ENCODE measurements at places on chromosomes 1 and 21. TPM values are rescaled to one million over a fixed set of nuclear protein-coding genes. Genes with fewer than 3 reads are reported as not detected.

DNA sequence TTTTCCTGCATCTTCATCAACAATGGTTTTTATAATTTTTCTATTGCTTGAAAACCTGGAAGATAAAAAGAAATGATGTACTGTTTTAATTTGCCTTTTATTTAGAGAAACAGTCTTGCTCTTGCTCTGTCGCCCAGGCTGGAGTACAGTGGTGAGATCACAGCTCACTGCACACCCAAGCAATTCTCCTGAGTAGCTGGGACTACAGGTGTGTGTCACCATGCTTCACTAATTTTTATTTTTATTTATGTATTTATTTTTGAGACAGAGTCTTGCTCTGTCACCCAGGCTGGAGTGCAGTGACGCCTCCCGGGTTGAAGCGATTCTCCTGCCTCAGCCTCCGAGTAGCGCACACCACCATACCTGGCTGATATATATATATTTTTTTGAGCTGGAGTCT is 43.0 kb upstream of the RPL11 start:
- no peak for DNase-seq

DNA sequence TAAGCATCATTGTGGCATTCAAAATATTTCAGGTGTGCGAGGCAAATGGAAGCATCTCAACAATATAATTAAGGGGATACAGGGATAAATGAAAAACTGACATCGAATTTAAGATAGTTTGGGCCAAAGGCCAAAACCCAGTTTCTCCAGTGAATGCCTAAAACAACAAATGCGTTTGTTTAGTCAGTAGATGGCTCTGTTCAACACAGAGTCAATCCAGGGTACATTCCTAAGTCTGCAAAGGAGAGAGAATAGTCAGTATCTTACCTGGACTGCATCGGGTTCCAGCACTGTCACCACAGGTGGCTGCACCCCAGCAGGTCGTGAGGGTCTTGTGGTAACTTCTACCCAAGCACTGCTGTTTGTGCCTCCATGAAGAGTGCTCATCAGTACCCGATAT is 321.1 kb downstream of the KCTD3 start:
- DNase-seq = no peak

GRCh38 chr1:82704966-82705365 is 904.2 kb downstream of the ADGRL2 start:
- no peak for DNase-seq

- no peak for DNase-seq
Measured at GRCh38 chr21:43944078-43944633, 68.0 kb upstream of the TRAPPC10 start.

DNA sequence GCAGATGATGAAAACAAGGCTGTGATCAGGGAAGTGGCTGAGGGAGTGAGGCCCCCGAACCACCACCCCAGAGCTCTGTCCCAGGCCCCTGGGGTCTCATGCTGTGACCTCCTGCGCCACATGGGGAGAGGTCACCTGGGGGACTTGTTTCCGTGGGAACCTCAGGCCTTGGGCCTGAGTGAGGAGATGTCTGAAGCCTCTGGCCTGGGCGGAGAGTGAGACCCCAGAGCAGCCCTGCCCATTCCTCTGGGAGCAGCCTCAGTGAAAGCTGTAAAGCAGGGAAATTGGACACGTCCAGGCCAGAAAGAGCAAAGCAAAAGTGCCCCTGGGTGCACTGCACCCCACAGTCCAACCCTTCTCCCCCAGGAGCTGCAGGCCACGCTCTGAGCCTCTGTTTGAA is 16.5 kb upstream of the NPHP4 start:
- peak; percentile 20 for DNase-seq

- peak; percentile 77 for DNase-seq
Measured at GRCh38 chr1:53176452-53177208, 20.0 kb upstream of the CPT2 start.

DNA sequence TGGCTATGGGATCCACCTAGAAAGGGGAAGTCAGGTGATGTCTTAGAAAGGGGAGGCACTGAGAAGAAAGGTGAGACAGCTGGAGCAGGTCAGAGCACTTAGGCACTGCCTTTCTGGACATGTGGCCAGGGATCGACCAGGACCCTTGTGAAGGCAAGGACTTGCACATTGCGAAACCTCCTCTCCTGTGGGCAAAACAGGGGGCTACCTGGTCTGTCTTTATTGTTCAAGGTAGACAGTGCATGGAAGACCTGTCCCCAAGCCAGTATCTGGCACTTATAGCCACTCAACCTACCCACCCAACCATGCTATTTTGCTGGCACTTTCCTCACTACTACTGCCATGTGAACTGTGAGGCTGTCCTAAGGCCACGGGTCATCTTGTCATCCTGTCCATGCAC is 67.2 kb downstream of the NAV1 start:
- no peak for DNase-seq

- DNase-seq = no peak
Measured at GRCh38 chr1:240100371-240100934, 8.8 kb downstream of the FMN2 start.

- no peak for DNase-seq
Measured at GRCh38 chr1:31297277-31298247, 730 bp downstream of the ZCCHC17 start.

PLEKHM2 gene
- 90.9 TPM for total RNA-seq

- DNase-seq = no peak
Measured at GRCh38 chr1:50272912-50273311, 150.3 kb downstream of the DMRTA2 start.

DNA sequence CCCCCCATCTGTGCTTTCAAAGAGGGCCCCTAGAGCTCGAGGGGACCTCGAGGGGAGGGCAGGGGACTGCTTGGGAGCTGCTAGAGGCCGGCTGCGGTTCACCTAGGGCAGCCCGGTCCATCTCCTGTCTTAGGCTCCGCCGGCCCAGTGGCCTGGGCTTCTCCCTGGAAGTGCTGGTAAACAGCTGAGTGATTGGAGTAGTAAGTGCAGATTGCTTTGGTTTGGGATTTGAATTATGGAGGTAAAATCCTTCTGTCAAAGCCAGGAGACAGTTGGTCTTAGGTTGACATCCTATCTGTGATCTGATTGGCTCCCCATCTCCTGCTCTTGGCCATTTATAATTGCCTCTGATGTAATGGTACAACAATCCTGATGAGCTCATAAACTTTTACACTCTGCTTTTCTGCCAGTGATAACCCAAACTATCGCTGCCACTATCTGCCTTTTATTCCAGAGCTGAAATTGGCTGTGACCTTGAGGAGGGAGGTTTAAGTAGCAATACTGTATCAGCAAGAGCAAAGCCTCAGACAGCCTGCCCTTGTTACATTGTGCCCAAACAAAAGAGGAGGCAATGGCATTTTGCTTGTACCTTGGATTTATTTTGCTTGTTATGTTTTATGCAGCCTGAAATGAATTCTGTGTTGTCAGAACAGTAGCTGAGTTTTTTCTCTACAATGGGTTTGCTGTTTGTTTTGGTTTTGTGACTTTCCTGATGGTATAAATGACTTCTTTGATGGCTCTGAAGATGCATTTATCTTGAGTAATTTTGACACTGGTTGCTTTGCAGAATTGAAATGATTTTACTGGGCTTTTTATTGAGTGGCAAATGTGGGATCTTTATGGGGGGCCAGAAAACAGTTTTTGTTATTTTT is 2.4 kb downstream of the ARID1A start:
- peak; percentile 73 for DNase-seq

DNA sequence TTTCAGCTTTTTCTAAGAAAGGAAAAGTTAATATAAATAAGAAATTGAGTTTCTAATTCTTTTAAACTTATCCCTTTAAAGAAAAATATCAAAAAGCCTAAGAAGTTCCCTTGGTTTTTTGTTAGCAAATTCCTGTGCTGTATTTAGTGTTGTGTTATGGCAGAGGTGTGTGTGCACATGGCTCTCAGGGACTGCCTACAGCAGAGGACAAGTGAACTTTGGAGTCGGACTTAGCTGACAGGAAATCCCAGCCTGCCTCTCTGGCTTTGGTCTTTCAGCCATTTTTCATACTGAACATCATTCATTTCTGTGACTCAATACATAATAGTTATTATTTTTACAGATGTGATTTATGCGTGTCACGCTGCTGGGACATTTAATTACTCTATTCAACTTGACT is 149.6 kb downstream of the FMN2 start:
- no peak for DNase-seq

GRCh38 chr21:42539342-42539741 is 25.7 kb downstream of the SLC37A1 start:
- peak; percentile 73 for DNase-seq

- no peak for DNase-seq
Measured at GRCh38 chr1:55679971-55680370, 464.8 kb upstream of the USP24 start.

DNA sequence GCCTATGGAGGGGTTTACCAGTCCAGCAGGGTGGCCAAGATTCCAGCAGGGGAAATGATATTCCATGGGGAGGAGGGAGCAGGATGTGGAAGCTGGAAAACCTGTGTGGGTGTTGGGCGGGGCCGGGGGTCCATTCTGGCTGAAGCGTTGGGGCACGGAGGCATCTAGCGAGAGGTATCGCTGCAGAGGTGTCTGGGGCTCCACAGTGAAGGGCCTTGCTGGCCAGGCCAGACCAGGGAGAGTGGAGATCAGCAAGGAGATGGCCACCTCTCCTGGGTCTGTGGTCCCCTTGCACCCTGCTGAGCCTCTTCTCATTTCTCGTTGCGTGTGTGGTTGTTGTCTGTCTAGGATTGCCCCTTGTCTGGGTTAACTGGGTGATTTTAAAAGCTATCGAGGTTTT is 6.2 kb downstream of the COQ8A start:
- no peak for DNase-seq

NID1 gene
- 60.5 TPM for total RNA-seq

GRCh38 chr1:147492207-147492606 is 49.1 kb upstream of the BCL9 start:
- DNase-seq = no peak

GRCh38 chr1:196155586-196155985 is 452.7 kb downstream of the KCNT2 start:
- no peak for DNase-seq

PRKAA2 gene
- total RNA-seq = 3.8 TPM

PIGV gene
- 16.7 TPM for total RNA-seq

DNA sequence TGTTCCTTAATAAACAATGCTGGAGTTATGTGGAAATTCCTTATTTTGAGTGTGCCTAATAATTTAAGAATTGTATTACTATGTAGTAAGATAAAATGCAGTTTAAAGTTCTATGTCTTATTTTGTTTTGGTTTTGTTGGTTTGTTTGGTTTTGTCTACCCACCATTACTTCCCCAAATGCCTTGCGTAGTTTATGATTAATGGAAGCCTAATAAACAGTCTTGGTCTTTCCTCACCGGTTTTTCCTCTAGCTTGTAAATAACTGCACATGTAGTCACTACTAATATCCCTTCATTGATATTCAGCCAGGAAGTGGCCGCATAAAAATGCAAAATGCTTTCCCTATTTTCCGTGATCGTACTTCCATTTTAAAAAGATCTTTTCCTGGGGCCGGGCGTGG is 2.9 kb downstream of the SDCCAG8 start:
- no peak for DNase-seq

ARHGEF16 gene
- 12.2 TPM for total RNA-seq

- no peak for DNase-seq
Measured at GRCh38 chr1:161933592-161934588, 89.8 kb downstream of the OLFML2B start.

DENND2D gene
- total RNA-seq = 78.2 TPM

- no peak for DNase-seq
Measured at GRCh38 chr1:231036416-231036815, 3.6 kb downstream of the FAM89A start.

DNA sequence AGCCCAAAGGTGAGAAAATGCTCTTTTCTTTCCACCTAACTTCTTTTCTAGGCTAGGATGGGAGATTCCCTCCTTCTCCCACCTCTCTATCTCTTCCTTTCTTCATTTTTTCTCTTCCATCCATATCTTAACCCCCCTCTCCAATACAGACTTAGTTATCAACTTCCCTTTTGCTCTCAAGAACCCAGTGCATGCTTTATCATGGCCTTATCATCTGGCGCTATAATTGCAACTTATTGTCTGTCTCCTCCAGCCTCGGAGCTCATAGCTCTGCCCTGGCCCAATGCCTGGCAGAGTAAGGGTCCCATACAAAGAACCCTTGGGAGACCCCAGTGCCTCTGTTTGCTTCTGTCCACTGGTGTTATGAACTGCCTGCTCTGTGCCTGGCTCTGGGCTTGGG is 71.0 kb upstream of the NFASC start:
- no peak for DNase-seq

- no peak for DNase-seq
Measured at GRCh38 chr1:167707942-167708341, 13.8 kb upstream of the MPZL1 start.

All from upper lobe of right lung (tissue), 1 donor.